ENCODE measurements at places on chromosomes 3 and 15.

GRCh38 chr15:86163816-86164215, 84.1 kb downstream of the AGBL1 start:
- no peak for DNase-seq

- DNase-seq: no peak
Observed at GRCh38 chr3:77362936-77363335, 323.0 kb downstream of the ROBO2 start.

- DNase-seq: no peak
Observed at GRCh38 chr15:71752128-71752527, 58.2 kb upstream of the NR2E3 start.

- no peak for DNase-seq
Observed at GRCh38 chr3:54511766-54512365, 389.5 kb downstream of the CACNA2D3 start.

DNA sequence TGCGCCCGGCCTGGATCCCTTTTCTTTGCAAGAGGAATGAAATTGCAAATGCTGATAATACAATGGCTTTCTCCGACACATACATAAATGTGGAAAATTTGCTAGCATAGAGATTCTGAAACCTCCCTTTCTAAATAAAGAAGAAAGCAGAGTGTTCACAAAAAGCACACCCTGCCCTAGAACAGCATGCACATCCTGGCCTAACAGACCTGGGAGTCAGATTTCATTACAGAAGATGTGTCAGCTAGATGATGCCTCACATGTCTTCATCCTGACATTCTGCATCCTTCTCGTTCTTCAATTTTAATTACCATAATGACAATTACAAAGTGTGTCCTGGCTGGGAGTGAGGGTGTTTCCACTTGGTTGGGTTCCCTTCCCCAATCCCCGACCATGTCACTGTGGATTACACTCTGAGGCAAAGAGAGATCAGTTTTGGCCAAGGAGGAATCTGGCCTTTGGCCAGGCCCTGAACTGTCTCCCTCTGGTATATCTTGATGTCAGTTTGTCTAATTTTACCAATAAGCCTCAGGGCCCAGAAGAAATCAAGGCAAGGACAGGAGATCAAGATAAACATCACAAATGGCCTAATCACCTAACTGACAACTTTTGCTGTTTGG, 104.9 kb upstream of the SPATA12 start:
- no peak for DNase-seq

DNA sequence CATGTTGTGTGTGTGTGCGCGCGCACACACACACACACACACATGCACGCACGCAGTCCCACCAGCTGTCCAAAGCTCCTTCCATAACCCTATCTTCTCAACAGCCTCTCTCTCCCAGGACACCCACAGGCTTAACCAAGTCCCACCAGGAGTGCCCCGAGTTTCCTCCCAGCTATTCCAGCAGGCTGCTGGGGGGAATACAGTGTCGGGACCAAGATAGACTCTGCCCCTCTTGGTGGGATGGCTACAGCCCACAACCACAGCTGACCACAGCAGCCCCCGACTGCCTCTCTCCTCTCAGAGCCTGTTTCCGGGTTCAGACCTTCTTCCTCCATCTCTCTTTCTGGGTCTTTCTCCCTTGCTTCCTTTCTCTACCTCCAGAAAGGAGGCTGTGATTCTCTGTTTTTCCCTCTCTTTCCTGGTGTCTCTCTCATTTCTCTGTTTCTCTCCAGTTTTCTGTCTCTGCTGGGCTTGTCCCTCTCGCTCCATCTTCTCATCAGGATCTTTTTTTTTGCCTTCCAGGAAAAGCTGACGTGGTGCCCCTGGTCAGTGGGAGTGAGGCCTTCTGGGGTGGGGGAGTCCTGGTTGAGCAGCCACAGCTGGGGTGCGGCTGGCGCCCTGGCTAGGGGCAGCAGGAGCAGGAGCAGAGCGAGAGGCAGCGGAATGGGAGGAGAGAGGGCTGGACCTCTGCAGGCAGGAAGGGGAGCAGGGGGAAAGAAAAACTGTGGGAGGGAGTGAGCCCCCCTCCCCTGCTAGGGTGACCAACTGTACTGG, 3.3 kb upstream of the ISLR start:
- no peak for DNase-seq

DNA sequence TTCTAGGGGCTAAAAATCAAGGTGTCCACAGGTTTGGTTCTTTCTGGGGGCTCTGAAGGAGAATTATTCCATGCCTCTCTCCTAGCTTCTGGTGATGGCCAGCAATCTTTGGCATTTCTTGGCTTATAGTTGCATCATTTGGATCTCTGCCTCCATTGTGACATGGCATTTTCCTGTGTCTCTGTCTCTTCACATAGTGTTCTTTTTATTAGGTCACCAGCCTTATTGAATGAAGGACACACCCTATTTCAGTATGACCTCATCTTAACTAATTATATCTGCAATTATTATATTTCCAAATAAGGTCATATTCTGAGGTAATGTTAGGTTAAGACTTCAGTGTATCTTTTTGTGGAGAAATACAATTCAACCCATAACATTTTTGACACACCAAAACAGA, 3.2 kb upstream of the GBE1 start:
- DNase-seq: no peak

GRCh38 chr3:16073203-16073602, 101.3 kb upstream of the GALNT15 start:
- DNase-seq: no peak

DNA sequence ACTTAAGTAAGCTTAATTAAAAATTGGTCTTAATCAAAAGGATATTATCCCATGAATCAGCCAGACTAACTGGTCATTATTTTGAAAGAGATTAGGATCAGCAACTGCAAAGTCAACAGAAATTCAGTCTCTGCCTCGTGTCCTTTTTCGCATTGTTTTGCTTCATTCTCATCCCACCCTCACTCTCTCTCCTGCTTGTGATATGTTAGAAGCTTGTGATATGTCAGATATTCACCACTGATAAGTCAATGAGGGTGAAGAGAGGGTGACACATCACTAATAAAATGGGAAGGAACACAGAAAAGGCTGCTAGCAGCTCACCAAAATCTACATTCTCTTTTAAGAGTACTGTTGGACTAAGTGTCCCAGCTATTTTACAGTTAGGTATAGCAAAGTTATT, 146.1 kb downstream of the SUCNR1 start:
- DNase-seq: no peak

DNA sequence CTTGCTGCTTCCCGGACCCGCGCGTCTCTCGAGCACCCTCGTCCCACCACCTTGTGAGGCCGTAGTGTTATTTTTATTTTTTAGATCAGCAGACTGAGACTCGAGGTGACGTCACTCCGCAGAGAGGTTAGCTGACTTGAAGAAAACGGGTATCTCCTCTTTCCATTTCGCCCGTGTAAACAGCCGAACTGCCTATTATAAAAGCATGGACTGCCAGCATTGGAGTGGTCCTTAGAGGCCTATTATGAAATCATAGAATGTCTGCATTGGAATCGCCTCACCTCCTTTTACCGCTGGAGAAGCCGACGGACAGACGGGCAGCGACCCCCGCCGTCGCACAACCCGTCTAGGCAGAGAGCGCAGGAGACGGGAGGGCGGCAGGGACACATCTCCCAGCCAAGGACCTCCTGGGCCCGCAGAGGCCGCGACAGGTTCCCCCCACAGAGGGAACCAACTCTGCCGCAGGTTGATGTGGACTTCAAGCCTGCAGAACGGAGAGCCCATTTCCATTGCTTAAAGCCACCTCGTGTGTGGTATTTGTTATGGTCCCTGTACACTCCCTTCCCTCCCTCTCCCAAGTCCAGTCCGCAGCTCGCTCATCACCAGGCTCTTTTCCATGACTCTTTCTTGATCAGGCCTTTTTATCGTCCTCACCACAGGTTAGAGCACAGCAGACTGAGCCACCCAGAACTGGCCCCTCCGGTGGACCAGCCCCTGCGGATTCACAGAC, 540 bp upstream of the PPP1R2 start:
- no peak for DNase-seq

GRCh38 chr3:59979542-59979941, 929.7 kb upstream of the CFAP20DC start:
- DNase-seq: no peak

DNA sequence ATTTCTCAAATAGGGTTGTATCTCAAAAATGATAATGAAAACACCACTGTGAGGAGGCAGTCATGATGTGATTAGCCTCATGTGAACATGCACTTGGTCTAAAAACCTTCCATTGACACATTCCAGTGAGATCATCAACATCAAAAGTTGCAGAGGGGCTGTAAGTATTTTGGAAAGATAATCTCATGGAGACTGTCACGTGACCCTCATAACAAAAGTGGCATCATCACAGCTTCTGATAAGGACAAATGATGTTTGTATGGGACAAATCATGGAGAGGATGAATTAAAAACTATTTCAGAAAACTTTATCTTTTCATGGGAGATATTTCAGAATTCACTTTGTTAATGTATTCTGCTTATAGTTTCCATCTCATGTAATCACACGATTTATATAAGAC, 203.1 kb upstream of the NDN start:
- DNase-seq: no peak

DNA sequence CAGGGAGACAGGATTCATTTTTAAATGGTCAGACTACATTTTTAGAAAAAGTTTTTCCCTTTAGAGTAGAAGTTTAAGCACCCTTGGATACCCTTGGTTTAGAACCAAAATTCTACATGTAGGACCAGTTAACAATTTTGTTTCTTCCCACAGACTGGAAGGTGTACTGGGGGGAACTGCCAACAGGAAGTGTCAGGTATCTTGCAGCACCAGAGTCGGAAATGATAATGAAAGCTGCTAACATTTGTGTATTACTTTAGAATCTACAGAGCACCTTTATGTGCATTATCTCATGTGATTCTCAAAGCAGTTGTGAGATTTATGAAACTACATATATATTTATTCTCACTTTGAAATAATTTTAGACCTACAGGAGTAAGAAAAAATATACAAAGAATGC, 21.5 kb downstream of the SPRED1 start:
- no peak for DNase-seq

DNA sequence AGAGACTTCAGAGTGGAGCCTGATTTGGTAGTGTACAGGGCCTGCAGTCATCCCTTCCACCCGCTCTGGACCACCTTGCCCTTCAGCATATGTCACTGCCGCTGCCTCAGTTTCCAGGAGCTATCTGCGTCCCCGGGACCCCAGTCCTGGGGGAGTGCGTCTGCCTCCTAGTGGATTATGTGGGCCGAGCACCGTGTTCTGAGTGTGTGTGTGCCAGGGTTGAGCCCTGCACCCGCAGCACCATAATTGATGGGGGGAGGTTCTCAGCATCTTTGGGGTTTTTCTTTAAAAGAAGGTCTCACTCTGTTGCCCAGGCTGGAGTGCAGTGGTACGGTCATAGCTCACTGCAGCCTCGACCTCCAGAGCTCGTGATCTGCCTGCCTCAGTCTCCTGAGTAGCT, 33.6 kb downstream of the CD276 start:
- no peak for DNase-seq

DNA sequence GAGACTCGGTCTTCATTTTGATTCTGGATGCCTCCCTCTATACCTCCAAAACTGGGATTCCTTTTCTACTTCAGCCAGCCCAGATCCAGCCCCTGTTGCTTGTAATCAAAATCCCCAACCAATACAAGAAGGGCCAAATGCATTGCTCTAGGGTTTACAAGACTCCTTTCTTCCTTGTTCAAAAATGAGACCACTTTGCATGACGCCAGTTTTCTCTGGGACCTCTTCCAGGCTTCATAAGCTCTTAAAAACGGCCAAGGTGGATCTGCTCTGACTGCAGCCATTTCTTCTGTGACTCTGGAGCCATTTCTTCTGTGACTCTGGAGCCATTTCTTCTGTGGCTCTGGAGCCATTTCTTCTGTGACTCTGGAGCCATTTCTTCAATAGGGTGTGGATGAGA, 71.9 kb downstream of the ADAMTS17 start:
- no peak for DNase-seq
